ENCODE measurements at places on chromosomes 16 and 17.

GRCh38 chr16:26365161-26365940 is 673.6 kb downstream of the HS3ST4 start:
- no peak for DNase-seq

- peak; percentile 58 for DNase-seq
Observed at GRCh38 chr17:49316889-49317675, 45.0 kb downstream of the ZNF652 start.

DNA sequence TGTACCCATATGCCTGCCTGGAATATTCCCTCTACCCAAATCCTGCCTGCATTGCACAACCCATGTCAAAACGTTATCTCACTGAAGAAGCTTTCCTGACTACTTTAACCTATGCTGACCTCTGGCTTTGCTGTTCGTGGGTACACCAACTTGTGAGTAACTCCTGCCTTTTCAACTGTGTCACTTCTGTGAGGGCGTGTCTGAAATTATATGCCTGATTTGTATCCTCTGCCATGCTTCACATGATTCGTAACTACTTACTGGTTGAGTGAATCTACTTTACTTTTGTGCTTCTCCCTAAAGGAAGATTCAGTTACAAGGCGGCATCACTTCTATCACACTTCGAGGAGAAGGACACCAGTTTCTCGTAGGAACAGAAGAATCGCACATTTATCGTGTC is 33.3 kb upstream of the USP43 start:
- DNase-seq, result no peak

DNA sequence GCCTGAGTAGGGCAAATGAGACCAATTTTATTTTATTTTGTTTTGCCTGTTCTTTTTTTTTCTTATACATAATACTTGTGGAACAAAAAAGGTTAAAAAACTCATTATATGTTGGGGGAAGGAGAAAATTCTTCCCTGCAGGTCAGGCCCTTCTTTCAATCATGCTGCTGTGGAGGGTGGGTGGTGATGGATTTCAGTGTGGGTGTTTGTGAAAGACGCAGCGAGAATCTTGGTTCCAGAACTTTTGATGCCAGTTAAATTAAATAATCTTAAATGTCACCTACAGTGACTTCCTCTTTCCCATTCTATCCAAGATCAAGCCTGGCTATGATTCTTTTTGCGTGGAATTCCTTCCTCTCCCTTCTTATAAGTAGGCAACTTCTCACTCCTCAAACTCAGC is 595.8 kb upstream of the EEF2KMT start:
- DNase-seq, result no peak

GRCh38 chr17:497241-498034 is 144.8 kb upstream of the RPH3AL start:
- DNase-seq, result no peak

GRCh38 chr17:6489016-6489550 is 44.8 kb downstream of the PIMREG start:
- no peak for DNase-seq

DNA sequence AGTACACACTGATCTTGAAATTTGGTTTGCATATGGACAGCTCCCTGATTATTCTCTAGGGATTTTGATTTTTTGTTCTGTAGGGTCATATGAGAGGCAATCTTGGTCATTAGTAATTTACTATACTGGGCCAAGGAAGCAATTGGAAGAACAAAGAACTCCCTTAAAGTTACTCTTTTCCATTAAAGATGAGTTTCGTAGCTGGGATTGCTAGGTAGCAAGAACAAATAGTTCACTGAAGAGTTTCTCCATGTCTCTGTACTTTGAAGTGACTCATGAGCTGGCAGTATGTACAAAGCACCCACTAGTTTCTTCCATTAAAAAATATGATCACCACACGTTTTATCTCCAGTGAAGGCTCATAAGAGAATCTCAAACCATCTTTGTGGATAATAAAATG is 6.2 kb upstream of the BCAS3 start:
- no peak for DNase-seq

- DNase-seq, result no peak
Observed at GRCh38 chr16:19601083-19601976, 45.8 kb downstream of the VPS35L start.

DNA sequence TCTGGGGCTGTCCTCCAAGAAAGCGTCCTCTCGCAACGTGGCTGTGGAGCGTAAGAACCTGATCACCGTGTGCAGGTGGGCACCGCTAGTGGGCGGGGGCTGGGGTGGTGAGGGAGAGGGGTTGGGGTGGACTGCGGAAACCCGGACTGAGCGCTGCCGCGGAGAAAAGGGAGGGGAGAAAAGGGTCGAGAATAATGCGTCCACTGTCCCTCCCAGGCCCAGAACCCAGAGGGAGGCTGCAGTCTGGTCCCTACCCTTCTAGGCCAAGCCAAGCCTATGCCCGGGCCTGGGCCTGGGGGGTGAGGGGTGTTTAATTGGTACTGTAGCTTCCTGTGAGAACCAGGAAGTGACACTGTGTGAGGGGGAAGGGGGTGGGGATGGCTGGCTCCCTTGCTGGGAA is 464 bp downstream of the RUNDC3A start:
- no peak for DNase-seq

DNA sequence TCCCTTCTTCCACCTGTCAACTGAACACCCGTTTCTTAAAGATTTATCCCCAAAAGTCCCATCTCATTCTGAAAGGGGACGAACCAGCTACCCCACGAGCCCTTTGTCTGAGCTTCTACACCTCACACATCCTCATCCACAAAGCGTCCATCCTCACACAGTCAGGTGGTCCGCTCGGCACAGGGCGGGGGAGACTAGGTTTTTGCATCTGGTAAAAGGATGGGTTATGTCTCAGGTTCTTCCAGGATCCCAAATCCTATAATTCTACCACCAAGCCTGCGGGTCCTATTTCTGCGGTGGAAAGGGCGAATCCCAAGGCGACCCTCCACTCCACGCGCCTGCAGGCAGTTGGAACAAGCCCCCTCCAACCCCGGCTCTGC is 458 bp downstream of the GFOD2 start:
- DNase-seq, result no peak

DNA sequence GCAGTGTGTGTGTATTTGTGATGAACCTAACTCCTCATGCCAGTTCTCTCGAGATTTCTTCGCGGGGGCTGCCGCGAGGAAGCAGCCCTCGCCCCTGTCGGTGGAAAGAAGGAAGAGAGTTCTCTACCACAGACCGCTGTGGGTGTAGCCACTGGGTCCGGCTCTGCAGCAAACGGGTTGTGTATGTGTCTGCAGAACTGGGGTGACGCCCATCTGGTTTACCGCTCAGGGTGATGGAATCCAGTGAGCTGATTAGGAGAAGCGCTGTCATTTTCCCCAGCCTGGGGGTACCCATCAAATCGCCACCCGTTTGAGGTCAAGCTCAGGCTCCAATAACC is 7.7 kb downstream of the CORO6 start:
- no peak for DNase-seq

DNA sequence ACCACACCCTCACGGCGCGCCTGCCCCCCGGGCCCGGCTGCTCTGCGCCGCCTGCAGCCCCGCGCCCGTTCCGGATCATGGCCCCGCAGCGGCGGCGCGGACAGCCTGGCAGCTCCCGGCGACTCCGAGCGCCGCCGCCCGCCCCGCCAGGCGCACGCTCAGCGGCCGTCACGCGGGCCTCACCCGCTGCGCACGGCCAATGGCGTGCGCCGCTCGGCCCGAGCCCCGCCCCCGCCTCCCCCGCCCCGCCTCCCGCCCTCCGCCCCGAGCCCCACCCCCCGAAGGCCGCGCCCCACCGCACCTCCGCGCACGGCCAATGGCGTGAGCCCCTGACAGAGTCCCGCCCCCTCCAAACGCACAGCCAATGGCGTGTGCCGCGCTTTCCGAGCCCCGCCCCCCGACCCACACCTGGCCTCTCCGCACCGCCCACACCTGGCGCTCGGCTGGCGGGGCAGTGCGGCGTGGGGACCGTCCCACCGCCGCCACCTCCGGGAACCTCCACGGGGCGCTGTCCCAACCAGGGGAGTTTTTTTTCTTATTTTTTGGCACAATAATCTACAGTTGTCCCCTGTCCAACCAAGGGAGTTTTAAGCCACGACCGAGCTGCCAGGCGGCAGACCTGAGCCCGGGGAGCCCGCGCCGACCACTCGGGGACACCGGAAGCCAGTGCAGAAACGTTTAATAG is at the start of gene PCYT2:
Gene PCYT2 (minus strand): TSS at position 123 of the 685 bp plus-strand sequence. CDS start 44 bp downstream, at position 79.
- no peak for DNase-seq

GRCh38 chr17:9484789-9485188 is 90.8 kb downstream of the STX8 start:
- no peak for DNase-seq
